Stimulated activated CD8-positive, alpha-beta memory T cell treated with anti-CD3 and anti-CD28 coated beads, Interleukin-2, amount 100 ng/mL, for 1 hour (primary cell): ENCODE measurements at places on chromosomes 4 and X.

DNA sequence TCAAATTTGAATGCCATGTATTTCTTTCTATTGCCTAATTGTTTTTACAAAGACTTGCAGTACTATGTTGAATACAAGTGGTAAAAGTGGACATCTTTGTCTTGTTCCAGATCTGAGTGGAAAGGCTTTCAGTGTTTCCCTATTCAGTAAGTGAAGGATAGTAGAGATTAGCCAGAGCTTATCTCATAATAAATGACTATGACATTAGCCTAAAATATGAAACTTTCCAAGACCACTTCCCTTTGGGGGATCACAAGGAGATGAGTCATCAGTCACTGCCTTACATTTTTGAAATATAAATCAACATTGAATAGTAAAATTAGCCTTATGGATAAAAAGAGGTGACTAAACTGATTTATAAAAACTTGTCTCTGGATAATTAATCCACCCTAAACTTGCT, 554.1 kb upstream of the MAGEB2 start:
- no peak for DNase-seq

- DNase-seq, result no peak
Observed at GRCh38 chr4:100876546-100876945, 358.7 kb upstream of the EMCN start.

DNA sequence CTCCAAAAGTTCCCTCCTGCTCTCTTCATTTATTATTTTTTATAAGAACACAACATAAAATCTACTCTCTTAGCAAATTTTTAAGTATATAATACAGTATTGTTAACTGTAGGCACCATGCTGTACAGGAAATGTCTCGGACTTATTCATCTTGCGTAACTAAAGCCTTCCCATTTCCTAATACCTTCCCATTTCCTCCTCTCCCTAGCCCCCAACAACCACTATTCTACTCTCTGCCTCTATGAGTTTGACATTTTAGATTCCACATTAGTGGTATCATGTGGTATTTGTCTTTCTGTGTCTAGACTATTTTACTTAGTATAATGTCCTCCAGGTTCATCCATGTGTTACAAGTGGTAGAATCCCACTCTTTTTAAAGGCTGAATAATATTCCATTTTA, 15.8 kb upstream of the SYTL4 start:
- no peak for DNase-seq

GRCh38 chr4:98289375-98289774, 28.2 kb downstream of the RAP1GDS1 start:
- no peak for DNase-seq

- DNase-seq, result no peak
Observed at GRCh38 chrX:147550217-147550616, 361.5 kb upstream of the FMR1 start.

DNA sequence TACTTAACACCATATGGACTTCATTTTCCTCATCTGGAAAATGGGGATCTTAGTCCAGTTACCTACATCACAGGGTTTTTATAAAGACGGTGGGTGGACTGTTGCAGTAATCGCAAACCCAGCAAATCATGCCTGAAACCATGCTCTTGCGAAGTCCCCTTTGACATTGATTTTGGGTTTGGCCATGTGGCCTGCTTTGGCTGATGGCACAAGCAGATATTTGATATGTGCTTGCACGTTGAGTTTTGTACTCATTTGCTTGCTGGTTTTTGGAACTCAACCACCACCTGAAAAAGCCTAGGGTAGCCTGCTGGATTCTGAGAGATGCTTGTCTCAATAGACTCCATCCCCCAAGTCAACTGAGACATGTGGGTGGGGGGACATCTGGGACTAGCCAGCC, 14.4 kb upstream of the KLHL2 start:
- DNase-seq, result no peak

GRCh38 chr4:57018980-57019379, 40.3 kb downstream of the POLR2B start:
- no peak for DNase-seq

DNA sequence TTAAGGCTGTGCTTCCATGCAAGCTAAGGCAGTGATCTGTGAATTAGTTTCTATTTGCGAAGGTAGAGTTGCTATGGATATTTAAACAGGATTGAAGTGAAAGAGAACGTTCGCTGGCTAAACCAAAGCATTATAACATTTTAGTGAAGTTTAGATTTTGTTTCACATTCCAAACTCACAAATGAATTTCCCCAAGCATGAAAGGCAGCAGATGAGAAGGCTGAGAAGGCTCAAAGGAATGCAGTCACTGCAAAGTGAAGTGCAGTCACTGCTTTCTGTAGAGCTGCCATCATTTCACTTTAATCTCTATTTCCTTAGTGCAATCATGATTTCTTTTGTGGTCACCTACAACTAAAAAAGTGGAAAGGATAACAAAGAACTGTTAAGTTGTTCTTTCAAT, 334.7 kb upstream of the NR3C2 start:
- no peak for DNase-seq

GRCh38 chr4:123300222-123301039, 96.2 kb upstream of the SPRY1 start:
- DNase-seq, result no peak

GRCh38 chrX:136162827-136163570, 15.7 kb downstream of the FHL1 start:
- no peak for DNase-seq

- DNase-seq, result no peak
Observed at GRCh38 chrX:97524997-97525396, 641.3 kb downstream of the RPA4 start.

DNA sequence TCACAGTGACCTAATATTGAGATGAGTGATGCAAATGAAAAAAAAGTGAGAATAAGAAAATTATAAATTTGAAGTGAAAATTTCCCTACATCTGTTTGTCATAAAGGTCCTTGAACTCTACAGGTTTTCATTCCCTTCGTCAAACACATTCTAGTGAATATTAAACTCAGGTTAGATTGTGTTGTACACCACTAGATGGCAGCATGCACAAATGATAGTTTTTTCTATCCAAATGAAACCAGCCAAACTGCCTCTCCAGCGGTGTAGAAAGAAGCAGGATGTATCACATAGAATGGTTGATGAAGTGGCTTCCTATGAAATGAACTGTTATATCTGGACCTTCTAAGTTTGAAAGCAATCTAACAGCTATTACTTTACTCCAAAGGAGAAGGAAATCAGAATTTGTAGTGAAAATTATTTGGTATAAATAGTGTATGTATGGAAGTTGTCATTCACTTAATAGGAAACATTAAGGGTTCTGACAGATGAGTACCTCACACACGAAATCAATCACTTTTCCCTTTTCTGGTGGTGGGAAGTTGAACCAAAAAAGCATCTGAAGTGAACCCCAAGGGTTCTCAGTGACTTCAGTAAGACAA, 382.7 kb downstream of the UNC5C start:
- no peak for DNase-seq

GRCh38 chr4:99832321-99832720, 15.7 kb downstream of the DAPP1 start:
- DNase-seq, result no peak
